ENCODE measurements at places on chromosomes 11 and 22. TPM values are rescaled to one million over a fixed set of nuclear protein-coding genes. Genes with fewer than 3 reads are reported as not detected.

The TYR gene
- not detected for total RNA-seq

The PLEKHA7 gene
- 2.0 TPM for total RNA-seq

The SMC1B gene
- total RNA-seq = 0.68 TPM

The OSM gene
- 237 TPM for total RNA-seq

The MS4A7 gene
- not detected for total RNA-seq

The CD151 gene
- 42.4 TPM for total RNA-seq

The KRTAP5-10 gene
- total RNA-seq = not detected

The KCNK4 gene
- total RNA-seq = not detected

The OR51B5 gene
- not detected for total RNA-seq

The JAML gene
- total RNA-seq = 73.7 TPM

The CHRNA10 gene
- total RNA-seq = 3.7 TPM

The NPTXR gene
- total RNA-seq = 0.95 TPM

The CAPN5 gene
- 0.80 TPM for total RNA-seq

The LIN7C gene
- total RNA-seq = 23.8 TPM

All from T-helper 2 cell treated with Interferon-gamma antibody and Interleukin-4, amounts not matched to agents 100 ng/mL and 5 ng/mL, for 36 hours (primary cell).